ENCODE measurements at places on chromosomes 5 and 9.

GRCh38 chr5:141878186-141878710 lies at the start of gene PCDH1:
Gene PCDH1 (minus strand): TSS chr5:141878410. CDS start chr5:141878262, 148 bp downstream.
- DNase-seq, result peak; percentile 29
- peak within 1 kb of the TSS; percentile 74 for H3K4me3 ChIP-seq
- H3K27me3 ChIP-seq, result peaks cover 89% of the 10 kb centered on the region

DNA sequence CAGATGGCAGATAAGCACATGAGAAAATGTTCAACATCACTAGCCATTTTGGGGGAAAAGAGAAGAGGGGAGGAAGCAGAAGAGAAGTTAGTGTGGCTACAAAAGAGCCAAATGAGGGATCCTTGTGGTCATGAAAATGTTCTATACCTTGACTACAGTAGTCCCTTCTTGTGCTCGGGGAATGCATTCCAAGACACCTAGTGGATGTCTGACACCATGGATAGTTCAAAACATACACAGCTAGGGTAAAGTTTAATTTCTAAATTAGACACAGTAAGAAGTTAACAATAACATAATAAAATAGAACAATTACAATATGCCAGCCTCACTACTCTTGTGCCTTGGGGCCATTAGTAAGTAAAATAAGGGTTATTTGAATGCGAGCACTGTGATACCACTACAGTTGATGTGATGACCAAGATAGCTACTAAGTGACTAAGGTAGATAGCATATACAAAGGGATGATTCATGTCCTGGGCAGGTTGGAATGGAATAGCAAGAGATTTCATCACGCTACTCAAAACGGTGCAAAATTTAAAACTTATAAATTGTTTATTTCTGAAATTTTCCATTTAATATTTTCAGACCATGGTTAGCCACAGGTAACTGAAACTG lies 344.1 kb downstream of the NR2F1-AS1 start:
- no peaks in the 10 kb centered on the region for H3K27me3 ChIP-seq
- H3K4me3 ChIP-seq, result no peak overlapping the region
- DNase-seq, result peak; percentile 56
- H3K27ac ChIP-seq, result no peak overlapping the region
- H3K4me1 ChIP-seq, result no peaks in the 10 kb centered on the region

DNA sequence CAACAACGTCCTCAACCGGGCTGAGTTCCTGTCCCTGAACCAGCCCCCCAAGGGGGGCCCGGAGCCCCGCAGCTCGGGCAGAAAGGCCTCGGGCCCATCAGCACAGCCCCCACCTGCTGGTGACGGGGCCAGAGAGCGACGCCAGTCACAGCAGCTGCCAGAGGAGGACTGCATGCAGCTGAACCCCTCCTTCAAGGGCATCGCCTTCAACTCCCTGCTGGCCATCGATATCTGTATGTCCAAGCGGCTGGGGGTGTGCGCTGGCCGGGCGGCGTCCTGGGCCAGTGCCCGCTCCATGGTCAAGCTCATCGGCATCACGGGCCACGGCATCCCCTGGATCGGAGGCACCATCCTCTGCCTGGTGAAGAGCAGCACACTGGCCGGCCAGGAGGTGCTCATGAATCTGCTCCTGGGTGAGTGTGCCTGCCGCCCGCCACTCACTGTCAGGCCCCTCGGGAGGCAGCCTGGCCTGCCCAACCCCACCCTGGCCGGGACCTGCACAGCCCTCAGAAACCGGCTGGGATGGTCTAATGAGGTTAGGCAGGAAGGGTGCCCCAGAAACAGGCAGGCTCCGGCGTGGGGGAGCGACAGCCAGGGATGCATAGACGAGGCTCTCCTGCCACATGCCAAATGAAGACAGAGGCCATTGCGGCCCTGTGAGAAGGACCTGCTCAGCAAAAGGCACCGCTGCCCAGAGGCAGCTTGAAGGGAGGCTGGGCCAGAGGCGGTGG lies 678 bp downstream of the PLPP7 start:
- peak overlapping the region; percentile 81 for H3K4me3 ChIP-seq
- H3K4me1 ChIP-seq, result peaks cover 5% of the 10 kb centered on the region
- H3K27ac ChIP-seq, result no peak overlapping the region

DNA sequence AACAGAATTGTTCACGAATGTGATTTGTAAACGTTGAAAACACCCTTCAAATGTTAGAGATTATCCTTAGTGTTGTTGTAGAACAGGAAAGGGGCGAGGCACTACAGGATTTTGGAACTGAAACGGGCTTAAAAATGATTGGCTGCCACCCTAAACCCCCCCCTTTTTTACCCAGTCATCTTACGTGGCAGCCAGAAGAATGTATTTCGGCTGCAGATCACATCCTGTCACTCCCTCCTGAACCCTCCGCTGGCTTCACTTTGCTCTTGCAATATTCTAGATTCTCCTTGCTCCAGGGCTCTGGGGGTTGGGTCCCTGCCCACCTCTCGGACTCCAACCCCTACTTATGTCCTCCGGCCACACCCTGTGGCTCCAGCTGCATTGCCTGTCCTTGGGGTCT lies 13.9 kb upstream of the UNC5A start:
- no peak overlapping the region for H3K4me3 ChIP-seq
- no peak overlapping the region for H3K27ac ChIP-seq
- no peak for DNase-seq
- H3K27me3 ChIP-seq, result peaks cover 29% of the 10 kb centered on the region
- H3K36me3 ChIP-seq, result no peaks in the 10 kb centered on the region

DNA sequence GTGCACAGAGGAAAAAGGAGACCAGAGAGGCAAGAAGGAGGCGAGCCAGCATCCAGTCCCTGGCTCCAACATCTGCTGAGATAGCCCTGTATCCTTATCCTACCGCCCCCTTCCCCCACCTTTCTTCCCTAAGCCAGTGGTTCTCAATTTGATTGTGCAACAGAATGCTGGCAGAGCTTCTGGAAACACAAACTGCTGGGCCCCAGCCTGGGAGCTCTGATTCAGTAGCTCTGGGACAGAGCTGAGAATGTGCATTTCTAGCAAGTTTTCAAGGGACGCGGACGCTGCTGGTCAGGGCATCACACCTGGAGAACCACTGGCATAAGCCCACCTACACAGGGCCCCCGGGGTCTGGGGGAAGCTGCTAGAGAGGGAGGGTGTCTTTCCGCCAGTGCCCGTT lies 21.1 kb downstream of the AK8 start:
- peaks cover 50% of the 10 kb centered on the region for H3K27me3 ChIP-seq
- H3K36me3 ChIP-seq, result no peaks in the 10 kb centered on the region

DNA sequence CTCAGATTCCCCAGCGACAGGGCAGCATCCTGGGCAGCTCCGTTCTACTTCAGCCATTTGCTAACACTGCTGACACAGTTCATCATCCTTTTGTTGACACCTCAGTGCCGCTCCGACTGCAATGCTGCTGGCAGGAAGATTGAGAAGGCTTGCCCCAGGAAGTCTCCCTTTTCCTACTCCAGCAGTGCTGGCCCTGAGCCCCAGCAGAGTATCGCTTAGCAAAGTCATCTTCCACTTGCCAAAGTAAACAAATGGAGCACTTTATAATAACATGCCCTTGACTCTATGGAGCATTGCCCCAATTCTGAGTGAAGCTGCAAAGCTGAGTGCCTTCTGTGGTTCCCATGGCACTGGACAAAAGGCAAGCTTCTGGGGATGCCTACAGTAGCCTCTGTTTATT lies 32.2 kb downstream of the PRLR start:
- peak; percentile 80 for DNase-seq
- H3K27me3 ChIP-seq, result peaks cover 7% of the 10 kb centered on the region
- peaks cover 5% of the 10 kb centered on the region for H3K4me1 ChIP-seq
- no peak overlapping the region for H3K4me3 ChIP-seq
- no peaks in the 10 kb centered on the region for H3K36me3 ChIP-seq
- H3K27ac ChIP-seq, result no peak overlapping the region

DNA sequence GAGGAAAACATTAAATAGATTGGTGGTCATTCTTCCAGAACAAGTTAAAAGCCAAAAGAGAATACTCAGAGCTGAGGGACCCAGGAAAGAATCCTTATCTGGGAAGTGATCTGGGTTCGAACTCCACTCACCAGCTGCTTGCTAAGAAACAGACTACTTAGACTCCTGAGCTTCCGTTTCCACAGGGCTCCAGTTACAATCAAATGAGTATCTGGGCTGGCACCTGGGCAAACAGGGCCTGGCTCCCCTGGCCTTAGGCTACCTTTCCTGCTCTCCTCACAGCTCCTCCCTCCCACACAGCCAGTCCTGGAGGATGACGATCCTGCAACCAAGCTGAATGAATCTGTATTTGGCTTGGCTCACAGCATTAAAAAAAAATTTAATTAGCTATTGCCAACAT lies 2.5 kb downstream of the MAPK9 start:
- H3K27ac ChIP-seq, result no peak overlapping the region
- H3K27me3 ChIP-seq, result no peaks in the 10 kb centered on the region
- no peak for DNase-seq
- H3K4me3 ChIP-seq, result no peak overlapping the region

GRCh38 chr5:114148253-114148652 lies 213.6 kb upstream of the KCNN2 start:
- no peaks in the 10 kb centered on the region for H3K36me3 ChIP-seq
- no peak for DNase-seq
- no peaks in the 10 kb centered on the region for H3K27me3 ChIP-seq
- H3K27ac ChIP-seq, result no peak overlapping the region
- no peaks in the 10 kb centered on the region for H3K4me1 ChIP-seq
- no peak overlapping the region for H3K4me3 ChIP-seq

DNA sequence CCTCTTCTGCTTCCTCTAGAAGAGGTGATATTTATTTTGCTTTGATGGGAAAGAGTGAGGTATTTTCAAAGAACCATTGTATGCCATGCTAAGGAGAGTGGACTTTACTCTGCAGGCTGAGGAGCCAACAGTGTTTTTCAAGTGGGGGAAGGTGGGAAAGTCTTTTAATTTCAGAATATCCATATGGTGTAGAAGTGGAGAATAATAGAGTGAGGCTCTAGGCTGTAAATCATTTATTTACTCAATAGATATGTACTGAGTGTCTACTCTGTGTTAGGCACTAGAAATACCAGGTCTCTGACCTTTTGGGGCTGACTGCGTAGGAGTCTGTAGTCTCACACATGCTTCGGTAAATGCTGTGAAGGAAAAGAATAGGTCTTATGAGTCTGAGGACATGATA lies 30.7 kb upstream of the TENT2 start:
- no peaks in the 10 kb centered on the region for H3K27me3 ChIP-seq
- no peaks in the 10 kb centered on the region for H3K36me3 ChIP-seq
- no peak overlapping the region for H3K4me3 ChIP-seq
- no peak for DNase-seq
- no peak overlapping the region for H3K27ac ChIP-seq

- H3K4me1 ChIP-seq, result peaks cover 6% of the 10 kb centered on the region
- peak within 1 kb of the TSS; percentile 85 for H3K4me3 ChIP-seq
- H3K27ac ChIP-seq, result peak within 1 kb of the TSS; percentile 92
- H3K36me3 ChIP-seq, result peaks cover 6% of the 10 kb centered on the region
- DNase-seq, result no peak
Observed at GRCh38 chr5:168578538-168579487, at the start of gene PANK3. Gene PANK3 (minus strand): TSS chr5:168579368. CDS start chr5:168579283, 85 bp downstream.

Data from mesenchymal stem cell (in vitro differentiated cells and primary cell).